ENCODE measurements at places on chromosomes 1 and 21.

- DNase-seq, result peak; percentile 30
These were observed 199.4 kb upstream of the DAB1 start for GRCh38 chr1:57623039-57623790.

GRCh38 chr1:233252441-233252840 is 43.1 kb downstream of the PCNX2 start:
- DNase-seq, result peak; percentile 60

GRCh38 chr1:175840787-175841186 is 97.4 kb upstream of the TNR start:
- no peak for DNase-seq

GRCh38 chr1:105100102-105100501 is 1350.4 kb downstream of the AMY1C start:
- no peak for DNase-seq

DNA sequence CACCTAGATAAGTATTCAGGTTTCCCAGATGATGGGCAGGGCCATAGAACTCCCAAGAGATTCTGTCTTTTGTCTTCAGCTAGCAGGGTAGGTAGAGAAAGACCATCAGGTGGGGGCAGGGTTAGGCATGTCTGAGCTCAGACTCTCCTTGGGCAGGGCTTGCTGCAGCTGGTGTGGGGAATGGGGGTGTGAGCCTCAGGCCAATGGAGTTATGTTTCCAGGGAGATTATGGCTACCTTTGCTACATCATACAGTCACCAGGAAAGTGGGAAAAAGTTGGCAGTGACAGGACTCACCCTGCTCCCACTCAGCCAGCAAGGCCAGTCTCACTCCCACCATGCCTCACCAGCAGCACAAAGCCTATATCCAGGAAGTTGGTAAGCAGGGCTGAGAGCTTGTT is 77.8 kb downstream of the DRAM2 start:
- DNase-seq, result no peak

Data from right hindlimb (tissue), 1 donor.